ENCODE measurements at places on chromosomes 3 and 15.

DNA sequence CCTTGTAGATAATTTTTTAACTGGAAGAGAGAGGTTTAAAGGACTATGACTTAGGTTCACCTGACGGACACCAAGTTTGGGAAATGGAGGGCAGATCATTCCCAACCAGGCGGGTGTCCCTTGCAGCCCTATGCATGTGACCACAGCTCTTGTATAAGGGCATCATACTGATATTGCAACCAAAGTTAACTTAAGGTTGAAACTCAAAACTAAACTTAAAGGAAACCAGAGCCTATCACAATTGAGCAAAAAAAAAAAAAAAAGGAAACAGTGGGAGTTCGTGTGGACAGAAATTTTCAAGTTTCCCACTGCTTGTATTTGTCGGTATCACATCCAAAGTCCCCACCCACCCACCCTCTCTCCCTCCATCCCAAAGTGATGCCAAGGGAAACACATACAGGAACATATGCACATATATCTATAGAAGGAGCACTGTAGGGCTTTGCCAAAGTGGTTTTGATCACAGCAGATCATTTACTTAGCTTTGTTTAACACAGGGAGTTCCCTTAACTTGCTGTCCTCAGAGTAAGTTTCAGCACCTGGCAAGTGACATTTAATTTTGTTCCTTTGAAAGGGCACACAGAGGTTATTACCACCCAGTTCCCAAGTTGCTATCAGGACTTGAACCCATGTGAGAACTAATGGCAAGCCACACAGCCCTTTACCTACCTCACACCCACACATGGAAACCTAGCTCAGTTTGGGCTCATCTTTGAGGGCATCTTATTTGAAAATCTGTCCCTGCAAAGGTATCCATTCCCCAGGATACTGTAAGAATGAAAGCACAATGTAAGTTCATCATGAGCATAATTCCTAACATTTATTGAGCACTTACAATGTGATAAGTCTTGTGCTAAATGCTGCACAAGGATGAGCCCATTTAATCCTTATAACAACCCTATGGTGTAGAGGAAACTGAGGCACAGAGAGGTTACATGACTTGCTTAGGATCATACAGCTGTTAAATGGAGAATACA lies 204.5 kb upstream of the CMC1 start:
- DNase-seq = no peak

- no peak for DNase-seq
These were observed 39.4 kb downstream of the SH3BP5 start for GRCh38 chr3:15292765-15293522.

DNA sequence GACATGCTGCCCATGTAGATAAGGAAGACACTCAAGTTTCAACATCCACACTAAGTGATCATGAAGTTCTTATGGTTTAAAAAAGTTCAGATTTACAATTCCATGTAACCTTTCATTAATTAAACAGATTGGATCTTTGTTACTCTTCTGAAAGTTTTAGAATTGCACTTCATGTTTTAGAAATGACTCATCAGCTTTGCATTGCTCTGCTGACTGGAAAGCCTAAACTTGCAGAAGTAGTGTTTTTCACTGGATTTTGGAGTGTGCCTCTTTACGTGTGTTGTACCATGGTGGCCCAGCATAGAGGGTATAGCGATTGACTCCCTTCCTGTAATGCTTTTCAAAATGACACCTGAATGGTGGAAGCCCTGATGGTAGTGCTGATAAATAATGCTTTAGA lies 157.9 kb downstream of the BBX start:
- DNase-seq = no peak

DNA sequence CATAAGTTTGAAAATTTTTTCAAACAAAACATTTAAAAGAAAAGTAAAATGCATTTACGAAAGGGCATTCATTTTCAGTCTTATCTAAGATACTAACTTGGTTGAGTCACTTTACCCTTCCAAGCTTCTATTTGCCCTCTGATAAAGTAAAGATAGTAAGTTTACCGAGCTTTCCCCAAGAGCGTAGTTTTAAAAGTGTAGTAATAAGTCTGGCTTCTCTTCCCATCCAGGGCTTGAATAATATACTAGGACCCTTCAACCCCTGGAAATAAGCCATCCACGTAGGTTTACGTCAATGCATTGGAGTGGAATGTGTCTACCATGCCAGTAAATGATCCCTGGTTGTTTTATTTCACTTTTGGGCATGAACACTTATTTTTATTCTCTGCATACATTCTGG lies 608.3 kb downstream of the NTRK3 start:
- no peak for DNase-seq

- no peak for DNase-seq
These were observed 169.1 kb downstream of the TPRG1 start for GRCh38 chr3:189340680-189341460.

DNA sequence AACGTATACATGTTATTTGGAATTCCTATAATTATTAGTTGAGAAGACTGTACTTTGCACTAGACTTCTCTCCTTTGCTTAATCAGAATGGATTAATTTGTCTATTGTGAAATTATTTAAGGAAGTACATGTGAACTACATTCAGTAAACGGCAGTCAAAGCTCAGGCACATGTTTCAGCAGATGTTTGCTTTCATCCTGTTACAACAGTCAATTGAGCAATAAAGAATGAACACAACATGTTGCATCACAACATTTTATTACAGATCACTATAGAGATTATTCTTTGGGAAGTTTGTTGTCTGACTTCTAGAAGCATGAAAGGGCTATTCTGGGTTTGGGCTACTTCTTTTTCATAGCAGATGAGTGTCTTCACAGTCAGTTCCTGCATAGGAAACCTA lies 39.2 kb downstream of the RAB27A start:
- DNase-seq = no peak

- no peak for DNase-seq
These were observed 14.7 kb downstream of the PGBD4 start for GRCh38 chr15:34116620-34117019.

- DNase-seq = no peak
These were observed 151.0 kb downstream of the FAM43A start for GRCh38 chr3:194836661-194837060.

DNA sequence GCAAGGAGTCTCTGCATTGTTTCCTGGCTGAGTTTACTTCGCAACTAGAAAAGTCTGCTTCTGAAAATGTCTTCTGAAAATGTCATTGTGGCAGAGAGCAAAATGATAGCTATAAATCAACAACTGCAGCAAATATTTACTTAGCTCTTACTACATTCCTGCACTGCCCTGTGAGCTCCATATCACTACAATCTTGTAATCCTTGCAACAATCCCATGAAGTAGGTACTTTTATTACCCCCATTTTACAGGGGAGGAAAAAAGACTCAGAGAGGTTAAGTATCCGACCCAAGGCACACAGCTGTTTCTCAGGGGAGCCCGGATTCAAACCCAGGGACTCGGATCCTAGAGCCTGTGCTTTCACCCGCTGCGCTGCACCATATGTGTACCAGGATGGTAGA lies 34.2 kb upstream of the SPTBN5 start:
- no peak for DNase-seq

GRCh38 chr3:94162700-94163099 lies 99.8 kb downstream of the NSUN3 start:
- DNase-seq = no peak

DNA sequence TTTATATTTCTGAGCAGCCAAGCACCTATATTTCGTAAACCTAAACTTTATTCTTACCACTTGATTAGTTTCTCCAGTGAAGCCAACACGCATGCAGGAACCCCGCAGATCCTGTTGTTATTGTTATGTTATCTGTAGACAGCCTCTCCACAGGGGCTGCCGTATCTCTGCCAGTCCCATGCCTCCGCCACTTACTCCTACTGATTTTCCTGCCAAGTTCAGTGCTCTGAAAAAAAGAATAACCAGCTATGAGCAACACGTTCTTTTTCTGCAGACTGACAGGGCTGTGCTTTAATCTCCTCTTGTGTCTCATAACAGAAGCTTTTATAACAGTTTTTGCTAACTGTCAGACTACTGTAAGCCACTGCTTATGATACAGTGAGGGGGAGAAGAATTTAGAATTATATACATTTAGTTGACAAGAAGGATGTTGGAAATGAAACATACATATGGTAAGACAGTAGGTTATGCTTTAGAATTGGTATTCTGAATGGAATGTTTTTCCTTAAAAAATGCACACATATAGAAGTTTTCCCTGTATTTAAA lies 347.4 kb downstream of the SI start:
- no peak for DNase-seq

DNA sequence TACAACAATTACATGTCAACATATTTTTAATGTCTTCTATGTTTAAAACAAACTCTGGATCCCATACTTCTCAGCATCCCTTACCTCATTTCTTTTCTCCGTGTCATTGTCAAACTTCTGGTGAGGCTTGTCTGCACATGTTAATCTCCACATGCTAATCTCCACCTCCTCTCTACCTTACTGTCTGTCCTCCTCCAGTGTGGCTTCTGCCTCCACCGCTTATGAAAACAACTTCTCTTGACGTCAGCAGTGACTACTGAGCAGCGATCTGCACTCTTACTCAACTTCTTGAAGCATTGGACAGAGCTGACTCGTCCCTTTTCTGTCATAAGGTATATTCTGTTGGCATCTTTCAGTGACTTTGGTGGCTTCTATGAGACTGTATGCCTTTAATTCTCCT lies 338.2 kb upstream of the THRB start:
- DNase-seq = no peak

DNA sequence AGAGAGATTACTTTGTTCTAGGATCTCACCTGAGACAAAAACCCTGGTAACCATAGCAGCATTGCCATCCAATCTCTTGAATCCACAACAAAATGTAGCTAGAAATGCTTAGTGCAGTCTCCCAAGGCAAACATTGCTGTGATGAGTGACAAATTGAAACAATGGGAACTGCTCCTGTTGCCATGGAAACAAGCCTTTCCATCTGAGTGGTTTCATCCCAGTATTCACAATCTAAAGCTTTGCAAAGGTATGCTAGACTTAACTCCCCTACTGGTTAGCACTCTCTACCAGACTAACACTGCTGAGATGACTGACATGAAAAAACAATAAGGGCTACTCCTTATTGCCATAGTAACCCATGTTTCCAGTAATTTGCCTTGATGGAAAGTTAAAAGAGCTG lies 172.6 kb upstream of the CNTN3 start:
- DNase-seq = no peak

DNA sequence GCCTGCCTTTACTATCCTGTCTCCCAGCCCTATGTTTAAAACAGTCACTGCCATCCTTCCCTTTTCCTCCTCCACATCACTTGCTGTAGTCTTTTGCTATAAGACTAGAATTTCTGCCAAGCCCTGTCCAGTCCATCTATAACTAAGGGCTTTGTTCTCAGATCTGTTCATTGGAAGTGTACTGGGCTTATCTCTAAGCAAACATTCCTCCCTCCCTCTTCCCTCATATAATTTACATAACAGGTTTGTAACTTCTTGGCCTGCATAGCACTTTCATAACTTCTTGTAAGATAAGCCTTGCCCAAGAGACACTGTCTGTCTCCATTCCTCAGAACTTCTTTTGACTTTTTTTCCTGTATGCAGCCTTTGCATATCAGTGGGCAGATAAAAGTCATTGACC lies 16.7 kb downstream of the TPRG1 start:
- no peak for DNase-seq

DNA sequence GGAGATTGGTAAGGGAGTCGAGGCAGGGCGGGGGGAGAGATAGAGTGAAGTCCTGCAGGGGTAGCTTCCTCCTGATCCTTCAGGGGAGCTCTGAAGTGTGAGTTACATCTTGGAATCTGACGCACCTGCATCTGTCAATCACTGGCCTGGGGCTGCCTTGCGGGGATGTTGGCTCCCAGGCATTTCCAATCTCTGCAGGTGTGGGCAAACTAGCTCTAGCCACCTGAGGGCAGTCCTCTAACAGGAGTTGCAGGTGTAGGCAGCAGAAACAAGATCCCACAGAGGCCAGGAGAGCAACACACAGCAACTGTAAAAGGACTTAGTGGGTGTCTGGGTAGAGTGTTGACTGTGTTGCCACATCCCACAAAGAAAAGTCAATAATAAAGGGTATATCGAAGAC lies 63.6 kb downstream of the ZNF621 start:
- no peak for DNase-seq

- no peak for DNase-seq
These were observed 162.4 kb upstream of the TGFBR2 start for GRCh38 chr3:30443756-30444673.

DNA sequence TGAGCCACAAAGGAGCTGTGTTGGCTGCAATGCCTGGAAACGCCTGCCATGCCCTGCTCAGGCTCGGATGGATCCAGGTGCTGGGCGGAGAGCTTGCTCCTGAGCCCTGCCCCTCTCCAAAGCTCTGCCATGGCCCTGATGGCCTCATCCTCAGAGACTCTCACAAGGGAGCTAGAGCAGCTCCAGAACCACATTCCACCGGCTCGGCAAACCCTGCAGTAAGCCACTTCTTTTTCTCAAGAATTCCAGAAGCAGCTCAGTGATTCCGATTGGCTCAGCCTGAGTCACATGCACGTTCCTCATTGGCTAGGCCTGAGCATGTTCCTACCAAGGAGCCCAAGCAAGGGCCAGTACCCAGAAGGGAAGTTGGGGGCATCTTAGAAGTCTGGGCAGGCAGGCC lies 24.8 kb downstream of the TPRA1 start:
- no peak for DNase-seq

DNA sequence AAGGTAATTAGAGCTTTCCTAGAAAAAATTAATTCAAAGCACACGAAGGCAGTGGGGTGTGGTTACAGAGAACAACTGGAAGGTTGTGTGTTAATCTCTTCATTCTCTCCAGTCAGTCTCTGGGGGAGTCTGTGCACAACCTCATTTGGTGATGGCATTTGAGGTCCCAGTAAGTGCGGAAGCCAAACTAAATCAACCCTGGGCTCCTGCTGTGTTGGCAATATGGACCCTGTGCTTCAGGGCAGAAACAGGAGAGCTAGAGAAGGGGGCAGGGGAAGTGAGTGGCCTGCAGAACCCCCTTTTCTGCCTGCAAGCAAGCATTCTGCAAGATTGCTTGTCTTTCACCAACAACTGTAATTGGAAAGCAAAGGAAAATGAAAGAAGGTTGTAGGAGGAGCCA lies 195.9 kb upstream of the ST8SIA2 start:
- DNase-seq = no peak

DNA sequence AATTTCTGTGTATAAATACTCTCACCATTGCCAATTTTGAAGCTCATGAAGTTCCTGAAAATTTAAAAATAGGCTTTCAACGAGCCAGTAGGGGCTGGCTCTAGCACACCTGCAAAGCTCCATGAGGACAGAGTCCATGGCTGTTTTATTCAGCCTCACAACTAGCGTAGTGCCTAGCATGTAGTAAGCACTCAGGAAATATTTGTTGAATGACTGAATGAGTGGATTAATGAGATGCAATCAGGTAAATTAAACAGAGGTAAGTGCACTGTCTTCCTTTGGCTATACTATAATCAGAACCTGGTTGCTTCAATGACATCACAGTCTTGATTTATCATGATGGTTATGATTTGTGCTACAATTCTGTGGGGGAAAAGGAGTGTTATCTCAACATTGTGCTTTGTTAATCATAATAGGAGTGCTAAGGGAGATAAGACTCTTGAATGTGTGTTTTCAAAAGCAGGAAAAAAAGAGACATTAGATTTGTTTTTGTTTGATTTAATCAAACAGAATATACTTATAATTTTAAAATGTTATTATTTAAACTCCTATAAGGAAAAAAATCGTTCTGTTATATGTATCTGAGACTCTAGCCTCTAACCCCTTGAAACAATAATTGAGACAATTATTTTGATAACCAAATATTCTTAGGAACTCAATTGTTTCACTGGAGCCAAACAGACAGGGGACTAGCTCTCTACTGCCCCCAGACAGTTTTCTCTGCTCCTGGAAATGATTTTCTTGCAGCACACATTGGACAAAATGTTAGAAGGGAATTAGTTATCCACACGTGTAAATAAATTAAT lies 171.7 kb upstream of the ATP11B start:
- DNase-seq = no peak

All from DMS79 (cell line).